ENCODE measurements at places on chromosomes 1 and 21.

GRCh38 chr1:109640285-109640865 is 15.5 kb upstream of the GSTM4 start:
- peak; percentile 65 for DNase-seq

DNA sequence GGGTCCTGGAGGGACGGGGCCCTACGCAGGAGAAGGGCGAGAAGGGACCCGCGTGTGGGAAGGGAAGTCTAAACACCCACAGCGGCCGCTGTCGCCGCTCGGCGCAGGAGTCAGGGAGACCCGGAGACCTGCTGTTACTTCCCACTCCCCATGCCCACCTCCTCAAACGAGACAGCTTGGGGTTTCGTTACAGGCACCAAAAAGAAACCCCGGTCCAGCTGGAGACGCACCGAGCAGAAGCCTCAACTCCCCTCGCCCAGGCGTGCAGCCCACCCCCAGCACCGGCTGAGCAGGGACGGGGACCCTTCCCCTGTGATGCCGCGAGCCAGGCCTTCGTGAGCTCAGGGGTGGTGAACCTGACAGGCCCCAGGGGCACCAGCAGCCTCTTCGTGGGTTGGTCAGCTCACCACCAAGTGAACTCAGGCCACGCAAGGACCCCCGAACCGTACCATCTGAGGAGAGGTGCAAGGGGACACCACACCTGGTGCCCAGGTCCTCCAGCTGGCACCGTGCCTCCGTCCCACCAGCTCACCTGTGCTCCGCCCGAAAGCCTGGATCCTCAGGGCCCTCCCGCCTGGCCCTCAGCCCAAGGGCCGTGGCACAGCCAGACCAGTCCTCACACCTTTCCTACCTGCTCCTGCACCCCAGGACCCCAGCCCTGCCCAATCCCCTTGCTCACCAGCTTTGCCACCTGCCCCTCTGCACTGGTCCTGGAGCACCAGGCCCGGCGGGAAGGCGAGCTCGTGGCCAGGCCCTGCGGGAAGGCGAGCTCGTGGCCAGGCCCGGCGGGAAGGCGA is 5.0 kb downstream of the SDF4 start:
- no peak for DNase-seq

GRCh38 chr1:87472716-87473115 is 144.0 kb downstream of the LMO4 start:
- DNase-seq = no peak

DNA sequence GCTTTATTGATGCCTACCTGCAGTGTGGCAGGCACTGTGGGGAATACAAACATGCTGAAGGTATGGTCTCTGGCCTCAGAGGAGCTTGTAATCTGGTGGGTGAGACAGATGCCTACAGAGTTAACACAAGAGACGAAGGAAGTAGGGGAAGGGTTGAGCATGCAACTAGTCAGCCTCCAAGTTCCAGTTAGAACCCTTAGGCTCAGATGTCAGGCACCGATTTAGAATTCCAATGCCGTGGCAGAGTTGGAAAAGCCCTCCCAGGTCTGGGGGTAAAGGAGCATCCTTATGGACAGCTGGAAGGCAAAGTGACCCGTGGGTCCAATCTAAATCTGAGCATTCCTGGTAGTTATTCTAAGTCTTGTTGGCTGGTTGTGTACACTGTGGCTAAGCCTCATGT is 132.9 kb upstream of the GJB5 start:
- DNase-seq = no peak

DNA sequence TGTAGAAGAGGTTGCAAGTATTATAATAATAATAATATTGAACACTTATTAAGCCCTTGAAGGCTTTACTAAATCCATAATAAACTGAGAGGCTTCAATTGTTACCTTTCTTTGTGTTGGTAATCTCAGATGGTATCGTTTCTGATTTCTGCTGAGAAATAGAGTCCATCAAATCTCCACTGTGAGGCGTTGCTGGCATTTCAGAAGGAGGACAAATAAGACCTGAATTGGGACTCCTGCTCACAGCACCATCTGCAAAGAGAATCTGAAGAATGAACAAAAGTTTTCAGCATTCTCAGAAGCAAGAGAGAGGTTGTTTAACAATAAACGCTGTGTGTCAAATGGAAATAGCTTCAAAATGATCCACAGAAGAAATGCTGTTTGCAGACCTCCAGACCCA is 93.7 kb downstream of the WDR3 start:
- no peak for DNase-seq

DNA sequence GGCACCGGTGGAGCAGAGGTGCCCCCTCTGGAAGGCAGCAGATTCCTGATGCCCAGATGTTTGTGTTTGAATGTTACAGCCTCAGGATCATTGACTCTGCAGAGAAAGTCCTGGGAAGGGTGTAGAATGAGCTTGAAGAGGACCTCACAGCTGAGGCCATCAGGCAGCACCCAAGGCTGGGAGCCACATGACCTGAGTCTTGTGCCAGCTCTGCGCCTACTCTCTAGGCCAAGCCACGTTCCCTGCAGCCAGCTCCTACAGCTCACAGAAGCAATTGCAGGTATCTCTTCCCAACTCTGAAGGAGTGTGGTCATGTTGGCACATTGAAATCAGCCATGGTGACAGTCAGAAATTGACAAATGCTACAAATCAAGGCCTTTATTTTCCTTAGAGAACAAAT is 36.3 kb downstream of the GRHL3 start:
- DNase-seq = no peak

DNA sequence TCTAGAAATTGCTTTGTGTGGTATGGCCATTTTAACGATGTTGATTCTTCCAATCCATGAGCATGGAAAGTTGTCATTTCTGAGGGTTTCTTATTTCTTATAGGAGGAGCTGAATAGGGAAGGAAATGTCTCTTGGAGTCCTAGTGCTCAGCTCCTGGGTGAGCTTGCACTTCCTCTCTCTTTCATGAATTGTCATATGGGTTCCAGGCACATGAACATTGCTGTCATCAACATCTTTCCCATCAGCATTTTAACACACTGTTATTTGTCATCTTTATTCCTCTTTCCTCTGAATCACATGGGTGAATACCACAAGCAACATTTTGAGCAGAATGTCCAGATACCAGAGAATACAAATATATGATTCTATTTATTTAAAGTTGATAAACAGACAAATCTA is 23.4 kb downstream of the SLAMF6 start:
- no peak for DNase-seq

DNA sequence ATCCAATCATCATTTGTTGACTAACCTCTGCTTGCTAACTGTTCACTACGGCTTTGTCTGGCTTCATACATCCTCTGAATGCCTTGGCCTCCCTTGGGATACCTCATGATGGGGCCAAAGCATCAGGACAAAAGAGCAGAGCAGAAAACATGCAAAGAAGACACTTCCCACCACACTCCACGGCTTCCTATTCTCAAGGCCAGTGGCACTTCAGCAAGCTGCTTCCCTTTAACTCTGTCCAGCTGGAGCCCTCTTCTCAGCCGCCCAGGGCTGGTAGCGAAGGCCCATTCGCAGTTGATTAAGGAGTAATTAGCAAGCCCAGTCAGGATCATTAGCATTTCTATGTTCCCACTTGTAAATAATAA is 224.3 kb upstream of the FGGY start:
- no peak for DNase-seq

DNA sequence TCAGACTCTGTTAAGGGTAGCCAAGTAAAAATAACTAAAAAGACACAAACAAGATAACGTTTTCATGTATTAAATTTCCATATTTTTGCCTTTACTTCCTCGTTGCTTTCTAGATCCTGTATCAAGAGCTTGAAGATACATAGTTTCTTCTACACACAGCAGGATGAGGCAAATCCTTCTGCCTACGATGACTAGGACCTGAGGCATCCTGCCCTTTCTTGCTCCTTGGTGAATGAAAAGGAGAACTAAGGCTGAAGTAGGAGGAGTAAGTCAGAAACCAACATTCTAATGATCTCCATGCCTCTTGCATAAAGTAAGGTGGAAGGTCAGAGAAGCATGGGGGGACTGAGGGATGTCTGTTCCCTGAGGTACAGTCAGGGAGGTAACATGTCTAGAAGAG is 102.6 kb downstream of the GPATCH2 start:
- DNase-seq = no peak

DNA sequence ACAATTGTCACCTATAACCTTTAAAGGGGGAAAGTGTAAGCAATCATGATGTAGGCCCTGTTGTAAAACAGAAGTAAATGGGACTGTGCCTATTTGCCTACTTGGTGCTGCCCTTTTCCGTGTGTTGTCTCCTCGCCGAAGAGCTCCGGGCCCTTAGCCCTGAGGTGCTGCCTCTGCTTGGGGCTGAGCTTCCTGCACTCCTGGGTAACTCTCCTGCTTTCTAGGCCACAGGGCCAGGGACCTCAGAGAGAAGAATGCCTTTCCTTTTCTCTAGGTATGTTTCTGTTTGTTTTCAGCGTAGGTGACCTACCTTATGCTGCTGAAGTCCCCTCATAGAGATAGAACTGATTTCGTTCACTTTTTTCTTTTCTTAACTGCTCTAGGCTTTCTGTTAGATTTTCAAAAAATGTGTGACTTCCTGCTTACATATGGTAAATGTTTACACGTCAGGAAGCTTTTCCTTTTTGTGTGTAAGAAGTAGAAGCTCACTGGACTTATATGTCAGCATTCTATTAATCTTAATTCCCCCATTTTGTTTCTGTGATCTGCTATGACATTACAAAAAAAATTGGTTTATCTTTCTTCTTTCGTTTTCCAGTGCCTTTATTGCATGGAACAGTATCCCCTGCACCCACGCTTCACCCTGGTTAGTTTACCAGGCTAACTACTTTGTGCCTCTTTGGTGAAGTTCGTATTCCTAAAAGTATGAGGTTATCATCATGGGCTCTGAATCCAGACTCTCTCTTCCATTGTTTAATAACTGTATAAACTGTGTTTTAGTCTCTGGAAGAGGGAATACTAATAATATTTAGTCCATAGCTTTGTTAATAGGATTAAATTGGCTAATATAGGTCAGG is 61.7 kb downstream of the ITSN1 start:
- DNase-seq = no peak

DNA sequence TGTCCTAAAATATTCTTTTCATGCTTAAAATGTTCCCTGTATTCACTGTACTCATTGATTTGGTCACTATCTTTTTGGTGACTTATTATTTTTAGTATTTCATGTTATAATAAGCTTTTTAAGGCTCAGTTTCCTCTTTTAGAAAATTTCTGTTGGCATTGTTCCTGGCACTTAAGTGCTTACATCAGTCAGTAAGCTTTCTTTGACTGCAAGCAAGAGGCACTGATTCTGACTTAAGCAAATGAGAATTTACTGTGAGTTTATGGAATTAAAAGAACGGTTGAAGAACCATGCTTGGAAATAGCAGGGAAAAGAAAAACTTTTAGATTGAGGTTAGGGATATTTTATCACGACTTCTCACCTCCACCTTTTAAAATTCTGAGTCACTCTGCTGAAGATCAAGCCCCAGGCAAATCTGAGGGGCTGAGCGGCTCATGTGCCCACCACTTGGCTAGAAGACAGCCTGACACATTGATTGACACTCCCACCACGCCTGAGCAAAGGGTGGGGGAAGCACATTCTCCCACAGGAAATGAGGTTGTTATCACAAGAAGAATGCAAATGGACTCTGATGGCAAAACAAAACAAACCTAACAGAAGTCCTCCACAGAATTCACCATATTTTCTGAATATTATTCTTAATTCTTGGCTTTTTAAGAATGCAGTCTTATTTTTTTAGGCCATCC is 102.8 kb downstream of the KCTD3 start:
- no peak for DNase-seq

DNA sequence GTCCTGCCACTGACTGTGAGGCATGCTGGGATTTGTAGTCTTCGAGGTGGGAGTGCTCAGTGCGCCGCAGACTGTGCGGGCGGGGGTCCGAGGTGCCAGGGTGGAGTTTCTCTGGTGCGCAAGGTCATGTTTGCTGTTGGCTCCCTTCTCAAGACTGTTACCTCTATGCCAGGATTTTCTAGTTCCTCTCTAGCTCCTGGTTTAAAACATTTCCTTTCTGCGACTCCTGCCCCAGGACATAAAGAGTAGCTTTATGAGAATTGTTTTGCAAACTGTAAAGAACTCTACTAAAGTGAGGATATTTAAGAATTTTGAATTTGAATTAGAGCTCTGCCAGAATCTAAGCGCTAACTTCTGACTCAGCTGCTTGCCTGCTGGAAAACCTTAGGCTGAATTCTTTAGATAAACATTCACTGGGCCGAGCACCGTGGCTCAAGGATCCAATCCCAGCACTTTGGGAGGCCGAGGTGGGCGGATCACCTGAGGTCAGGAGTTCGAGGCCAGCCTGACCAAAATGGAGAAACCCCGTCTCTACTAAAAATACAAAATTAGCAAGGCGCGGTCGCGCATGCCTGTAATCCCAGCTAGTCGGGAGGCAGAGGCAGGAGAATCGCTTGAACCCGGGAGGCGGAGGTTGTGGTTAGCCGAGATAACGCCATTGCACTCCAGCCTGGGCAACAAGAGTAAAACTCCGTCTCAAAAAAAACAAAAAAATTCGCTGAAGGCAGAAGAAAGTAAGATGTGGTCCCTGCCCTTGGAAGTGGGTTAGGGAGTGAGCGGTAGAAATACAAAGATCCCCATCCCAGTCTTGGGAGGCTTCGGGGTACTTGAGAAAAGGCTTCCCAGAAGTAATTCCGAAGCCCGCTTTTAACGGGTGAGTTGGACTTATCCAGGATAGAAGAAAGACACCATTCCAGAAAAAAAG is 992 bp upstream of the USP48 start:
- DNase-seq = no peak

GRCh38 chr21:37873655-37874054 is 42.6 kb downstream of the KCNJ6 start:
- no peak for DNase-seq

- DNase-seq = no peak
Measured at GRCh38 chr1:31498376-31499040, 77.8 kb upstream of the TINAGL1 start.

- no peak for DNase-seq
Measured at GRCh38 chr1:170310951-170311350, 165.2 kb downstream of the NTMT2 start.

- DNase-seq = no peak
Measured at GRCh38 chr1:160178731-160179130, 11.6 kb upstream of the CASQ1 start.

DNA sequence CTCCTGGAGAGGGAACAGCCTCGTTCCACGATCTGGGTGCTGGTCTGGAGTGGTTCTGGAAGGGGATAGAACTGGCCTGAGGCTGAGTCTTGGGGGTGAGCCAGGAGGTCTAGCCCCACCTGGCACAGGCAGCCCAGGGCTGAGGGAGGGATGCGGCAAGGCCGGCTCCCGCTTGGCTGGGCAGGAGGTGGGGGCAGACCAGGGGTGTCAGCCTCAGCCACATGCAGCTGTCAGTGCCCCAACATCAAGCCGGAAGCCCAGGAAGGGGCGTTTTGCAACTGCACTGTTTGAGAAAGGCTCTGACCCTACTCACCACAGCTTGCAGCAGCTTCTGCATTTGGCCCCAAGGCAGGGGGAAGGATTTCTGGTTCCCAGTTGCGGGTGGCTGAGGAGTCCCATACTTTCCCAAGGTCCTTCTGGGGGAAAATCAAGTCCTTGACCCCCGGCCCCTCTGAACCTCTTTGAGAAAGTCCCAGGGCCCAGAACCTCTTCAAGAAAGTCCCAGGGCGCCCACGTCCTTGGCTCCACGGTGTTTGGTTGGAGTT is 2.0 kb downstream of the EFHD2 start:
- no peak for DNase-seq

- DNase-seq = no peak
Measured at GRCh38 chr1:61797045-61797755, 54.9 kb downstream of the PATJ start.

- DNase-seq = peak; percentile 35
Measured at GRCh38 chr1:46442317-46443161, 47.1 kb upstream of the DMBX1 start.

GRCh38 chr1:17438318-17439249 is 893 bp downstream of the RCC2 start:
- peak; percentile 41 for DNase-seq

GRCh38 chr1:85554630-85555327 is 25.8 kb upstream of the CCN1 start:
- no peak for DNase-seq

Data from breast epithelium (tissue), 4 donors.